ENCODE measurements at places on chromosomes 1 and 21.

DNA sequence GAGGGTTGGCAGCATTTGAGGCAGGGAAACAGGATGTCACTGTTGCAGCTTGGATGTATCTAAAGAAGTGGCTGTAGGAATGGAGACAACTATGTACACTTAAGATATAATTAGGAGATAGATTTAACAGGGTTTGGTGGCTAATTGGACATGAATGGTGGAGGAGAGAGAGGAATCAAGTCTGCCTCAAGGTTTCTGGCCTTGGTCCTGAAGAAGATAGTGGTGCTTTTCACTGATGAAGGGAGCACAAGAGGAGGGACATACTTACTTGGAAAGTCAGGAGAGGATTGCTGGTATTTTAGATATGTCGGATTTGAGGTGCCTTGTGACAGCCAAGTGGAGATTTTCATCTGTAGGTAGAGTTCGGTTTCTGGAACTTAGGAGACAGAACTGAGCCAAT is 123.9 kb downstream of the ST6GALNAC3 start:
- no peak for DNase-seq

DNA sequence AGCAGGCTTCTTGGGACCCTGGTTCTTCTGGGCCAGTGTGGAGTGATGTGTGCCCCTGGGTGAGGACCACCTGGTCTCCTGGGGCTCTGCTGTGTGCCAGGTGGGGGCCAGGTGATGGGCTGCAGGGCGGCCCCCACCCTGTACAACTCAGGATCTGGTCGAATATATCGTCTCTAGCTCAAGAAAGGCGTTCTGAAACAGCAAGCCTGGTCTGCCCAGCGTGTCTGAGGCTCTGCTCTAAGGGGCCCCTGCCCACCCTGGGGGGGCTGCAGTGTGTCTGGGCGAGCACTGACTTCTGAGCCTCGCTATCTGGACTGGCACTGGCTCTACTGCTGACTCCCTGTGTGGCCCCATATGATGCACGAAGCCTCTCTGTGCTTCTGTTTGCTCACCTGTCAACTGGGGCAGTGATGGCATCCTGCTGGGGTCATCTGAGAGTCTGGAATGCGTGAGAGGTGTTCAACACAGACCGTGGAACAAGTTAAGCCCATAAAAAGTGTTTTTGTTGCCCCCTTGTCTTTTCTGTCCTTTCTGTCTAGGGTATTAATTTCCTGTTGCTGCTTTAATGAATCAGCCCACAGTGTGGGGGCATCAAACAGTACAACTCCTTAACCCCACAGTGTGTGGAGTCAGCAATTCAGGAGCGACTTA is 56.0 kb upstream of the TRAPPC10 start:
- DNase-seq = no peak

DNA sequence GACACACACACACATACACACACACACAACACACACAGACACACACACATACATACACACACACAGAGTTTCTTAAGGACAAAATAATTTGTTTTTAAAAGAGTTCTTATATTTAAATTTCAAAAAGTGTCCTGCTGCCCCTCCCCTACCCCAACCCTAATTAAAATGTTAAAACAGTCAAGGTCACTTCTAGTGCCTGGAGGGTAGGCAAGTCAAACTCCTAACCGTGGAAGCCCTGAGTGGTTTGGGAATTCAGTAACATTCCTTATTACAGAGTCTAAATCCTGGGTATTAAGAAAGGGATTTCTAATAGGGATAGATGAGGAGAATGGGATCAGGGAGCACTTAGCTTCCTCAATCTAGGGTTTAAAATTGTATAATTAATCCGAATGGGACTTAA is 403.6 kb upstream of the NFIA start:
- no peak for DNase-seq

GRCh38 chr1:230515451-230516145 is 89.5 kb upstream of the PGBD5 start:
- DNase-seq = no peak

GRCh38 chr1:59266927-59267293 is 30.0 kb upstream of the FGGY start:
- DNase-seq = no peak

GRCh38 chr1:165152727-165153126 is 203.8 kb downstream of the LMX1A start:
- no peak for DNase-seq

DNA sequence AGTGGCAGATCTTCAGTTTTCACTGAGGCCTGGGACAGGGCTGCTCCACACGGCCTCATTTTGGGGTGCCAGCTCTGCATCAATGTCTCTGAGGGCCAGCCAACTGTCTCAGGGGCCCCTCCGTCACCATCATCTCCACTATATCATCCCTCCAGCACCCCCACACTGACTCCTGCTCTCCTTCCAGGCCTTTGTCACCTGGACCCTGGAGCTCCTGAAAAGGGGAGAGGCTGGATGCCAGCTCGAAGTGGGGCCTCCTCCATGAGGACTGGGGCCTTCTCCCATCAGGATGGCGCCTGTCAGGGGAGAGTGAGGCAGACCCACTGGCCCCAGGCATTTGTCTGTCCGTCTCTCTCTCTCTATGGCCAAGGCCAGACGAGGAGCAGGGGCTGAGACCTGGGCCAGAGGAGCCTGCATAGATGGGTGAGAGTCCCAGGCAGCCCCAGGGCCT is 44.7 kb upstream of the LRP8 start:
- DNase-seq = no peak

GRCh38 chr1:243291292-243291691 is 35.5 kb downstream of the SDCCAG8 start:
- no peak for DNase-seq

DNA sequence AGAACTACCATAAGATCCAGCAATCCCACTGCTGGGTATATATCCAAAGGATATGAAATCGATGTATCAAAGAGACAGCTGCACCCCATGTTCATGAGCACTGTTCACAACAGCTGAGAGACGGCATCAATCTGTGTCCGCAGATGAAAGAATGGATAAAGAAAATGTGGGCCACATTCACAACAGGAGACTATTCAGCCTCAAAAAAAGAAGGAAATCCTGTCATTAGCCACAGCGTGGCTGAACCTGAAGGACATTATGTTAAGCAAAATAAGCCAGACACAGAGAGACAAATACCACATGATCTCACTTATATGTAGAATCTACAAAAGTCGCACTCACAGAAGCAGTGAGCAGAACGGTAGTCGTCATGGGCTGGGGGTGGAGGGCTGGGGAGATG is 99.2 kb upstream of the IFFO2 start:
- no peak for DNase-seq

DNA sequence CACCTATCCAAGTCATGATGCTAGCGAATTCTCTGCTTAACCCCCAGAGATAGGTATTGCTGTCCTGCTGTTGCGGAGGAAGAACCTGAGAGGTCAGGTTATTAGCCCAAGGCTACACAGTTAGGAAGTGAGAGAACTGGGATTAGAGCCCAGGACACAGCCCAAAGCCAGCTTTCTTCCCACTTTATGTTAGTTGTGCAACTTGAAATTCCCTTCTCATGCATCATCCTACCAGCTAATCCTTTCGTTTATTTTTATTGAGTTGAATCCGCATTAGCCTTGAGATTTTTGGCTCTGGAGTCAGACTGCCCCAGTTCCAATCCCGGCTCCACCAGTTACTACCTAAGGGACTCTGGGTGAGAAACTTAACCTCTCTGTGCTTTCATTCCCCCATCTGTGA is 65.4 kb downstream of the PLEKHA6 start:
- DNase-seq = no peak

GRCh38 chr1:8598060-8598724 is 219.2 kb downstream of the RERE start:
- no peak for DNase-seq

DNA sequence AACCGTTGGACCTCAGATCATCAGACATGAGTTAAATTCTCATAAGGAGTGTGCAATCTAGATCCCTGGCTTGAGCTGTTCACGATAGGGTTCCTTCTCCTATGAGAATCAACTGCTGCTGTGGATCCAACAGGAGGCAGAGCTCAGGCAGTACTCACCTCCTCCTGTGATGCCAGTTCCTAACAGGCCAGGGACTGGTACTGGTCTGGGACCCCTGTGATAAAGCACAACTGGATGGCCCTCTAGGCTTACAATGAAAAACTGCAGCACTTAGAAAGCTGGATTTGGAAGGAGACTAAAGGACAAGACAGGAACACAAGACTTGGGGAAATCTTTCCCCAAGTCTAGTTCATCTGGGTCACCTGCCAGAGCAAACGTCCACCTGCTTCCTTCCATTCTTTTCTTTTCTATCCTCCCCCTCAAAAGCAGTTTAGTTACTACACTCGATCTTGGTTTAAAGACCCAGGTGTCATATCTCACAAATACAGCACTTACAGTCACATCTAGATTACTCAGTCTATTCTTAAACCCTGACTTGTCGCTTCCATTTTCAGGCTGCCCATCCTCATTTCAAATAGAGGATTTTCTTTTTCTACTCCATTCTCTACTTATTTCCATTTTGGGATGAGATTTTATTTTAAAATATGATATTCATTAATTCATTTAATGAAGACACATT is 59.8 kb downstream of the PTPN14 start:
- DNase-seq = no peak

- DNase-seq = no peak
Measured at GRCh38 chr1:17356387-17357026, 15.5 kb upstream of the PADI6 start.

DNA sequence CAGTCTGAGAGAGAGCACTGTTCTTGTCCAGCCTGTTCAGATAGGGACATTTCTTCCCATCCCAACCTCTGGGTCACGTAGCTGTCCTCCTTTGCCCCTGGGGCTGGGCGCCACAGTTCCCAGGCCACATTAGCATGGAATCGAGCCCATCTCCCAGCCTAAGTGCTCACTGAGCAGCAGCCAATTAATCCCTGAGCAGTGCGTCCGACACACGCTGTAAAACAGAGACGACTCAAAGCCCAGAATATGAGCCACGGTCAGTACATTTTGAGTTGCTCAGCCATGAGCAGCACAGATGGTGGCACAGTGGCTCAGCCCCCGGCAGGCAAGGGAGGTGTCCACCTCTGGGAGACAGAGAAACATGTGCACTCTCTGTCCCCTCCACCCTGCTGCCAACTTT is 267.4 kb downstream of the NPHP4 start:
- no peak for DNase-seq

GRCh38 chr1:155309423-155310021 is 856 bp downstream of the FDPS start:
- DNase-seq = no peak

DNA sequence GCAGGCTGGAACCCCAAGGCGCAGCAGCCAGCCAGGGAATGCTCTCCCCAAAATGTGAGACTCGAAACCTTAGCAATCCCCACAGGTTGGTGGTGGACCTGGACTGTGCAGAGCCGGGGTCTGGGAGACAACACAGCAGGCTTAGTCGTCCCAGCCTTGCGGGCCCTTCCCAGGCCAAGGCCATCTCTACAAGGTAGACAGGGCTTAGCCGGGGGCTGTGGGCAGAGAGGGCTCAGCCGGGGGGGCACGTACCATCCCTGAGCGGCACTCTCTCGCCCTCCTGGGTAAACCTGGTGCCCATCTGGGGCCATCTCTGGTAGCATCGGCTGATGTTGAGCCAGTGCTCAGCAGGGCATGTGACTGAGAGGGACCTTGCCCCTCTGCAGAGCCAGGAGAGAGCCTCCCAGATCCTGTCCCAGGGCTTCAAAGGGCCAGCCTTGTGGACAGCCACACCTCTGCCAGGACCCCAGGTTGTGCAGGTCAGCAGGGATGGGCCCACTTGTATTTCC is 2.2 kb upstream of the ACTRT2 start:
- DNase-seq = no peak

DNA sequence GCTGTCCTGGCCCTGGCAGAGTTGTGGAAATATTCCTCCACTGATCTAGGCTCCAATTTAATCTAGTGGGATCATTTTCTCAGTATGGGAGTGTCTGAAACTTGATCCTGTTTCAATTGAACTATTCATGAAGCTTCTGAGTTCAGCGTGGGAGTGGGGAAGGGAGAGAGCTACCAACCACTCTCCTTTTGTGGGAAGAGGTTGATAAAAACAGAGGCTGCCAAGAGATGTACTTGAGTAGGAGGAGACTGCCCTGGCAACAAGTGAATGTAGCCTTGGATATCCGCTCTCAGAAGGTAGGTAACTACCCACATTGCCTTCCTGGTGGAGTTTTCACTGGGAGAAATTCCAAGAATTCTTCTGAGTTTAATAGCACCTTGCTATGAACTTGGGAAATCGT is at the start of gene CTXND2:
Gene CTXND2 (plus strand): TSS at position 119 of the 400 bp plus-strand sequence. CDS start 25,179 bp downstream, outside the sequence.
- no peak for DNase-seq

DNA sequence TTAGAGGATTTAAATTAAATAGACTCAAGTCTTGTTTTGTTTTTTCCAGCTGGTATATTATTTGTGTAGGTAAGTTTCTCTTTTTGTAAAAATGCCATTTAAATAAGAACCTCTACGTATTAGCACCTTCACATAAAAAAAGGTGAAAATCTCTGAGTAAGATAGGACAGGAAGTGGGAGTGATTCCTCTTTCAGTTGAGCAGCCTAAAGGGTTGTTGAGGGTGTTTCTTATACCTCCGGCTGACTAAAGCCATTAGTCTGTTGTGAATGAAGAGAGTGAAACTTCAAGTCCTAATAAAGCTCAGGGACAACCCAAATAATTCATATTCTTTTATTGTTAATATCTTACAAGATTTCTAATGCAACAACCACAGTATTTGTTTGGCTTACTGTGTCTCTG is 188.7 kb downstream of the CHRM3 start:
- no peak for DNase-seq

GRCh38 chr1:3777078-3777547 is 4.6 kb downstream of the SMIM1 start:
- DNase-seq = no peak

GRCh38 chr1:7479571-7479970 is 291.5 kb upstream of the VAMP3 start:
- DNase-seq = no peak

DNA sequence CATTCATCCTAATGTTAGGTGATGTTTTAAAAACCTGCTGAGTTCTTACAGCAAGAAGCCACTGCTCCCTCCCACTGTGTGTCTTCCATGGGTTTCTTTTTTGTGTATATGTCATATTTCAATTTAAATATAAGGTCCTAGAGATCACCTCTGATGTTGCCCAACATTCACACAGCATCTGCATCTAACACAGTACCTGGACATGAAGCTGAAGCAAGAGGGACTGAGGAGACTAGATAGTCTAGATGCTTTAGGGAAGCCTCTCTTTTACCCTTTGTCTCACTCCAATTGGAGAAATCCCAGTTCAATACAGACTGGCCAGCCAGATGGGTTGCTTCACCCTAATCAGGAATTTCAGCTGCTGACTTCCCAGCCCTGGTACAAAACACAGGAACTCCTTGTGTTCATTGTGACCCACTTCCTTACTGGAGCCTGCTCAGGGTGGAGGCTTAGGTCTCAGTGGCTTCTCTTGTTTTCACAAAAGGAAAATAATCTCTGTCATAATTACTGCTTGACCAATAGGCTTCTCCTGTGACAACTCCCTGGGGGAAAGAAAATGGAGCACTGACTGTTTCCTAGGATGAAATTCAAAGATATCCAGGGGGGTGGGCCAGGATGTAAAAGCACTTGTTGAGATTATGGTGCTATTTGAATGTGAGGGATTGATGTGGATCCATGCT is 17.3 kb downstream of the BTG2 start:
- DNase-seq = no peak

DNA sequence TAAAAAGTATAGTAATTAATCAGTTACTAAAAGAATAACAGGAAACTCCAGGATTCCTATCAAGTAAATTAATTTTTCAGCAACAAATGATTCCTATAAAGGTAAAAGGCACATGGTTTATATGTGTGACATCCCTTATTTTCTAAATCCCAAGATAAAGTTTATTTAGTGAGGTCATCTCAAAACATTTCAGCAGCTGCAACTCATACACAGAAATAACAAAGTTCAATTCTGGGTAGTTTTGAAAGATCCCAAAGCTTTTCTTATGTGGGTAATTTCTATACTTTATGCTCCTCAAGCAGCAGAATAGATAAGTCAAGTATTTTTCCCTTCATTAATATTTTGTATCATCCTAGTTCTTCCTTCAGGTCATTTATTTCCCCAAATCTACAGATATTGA is 117.7 kb downstream of the EIF4G3 start:
- DNase-seq = no peak
